ENCODE measurements at places on chromosomes 13 and 19.

- DNase-seq = no peak
These were observed 820.8 kb upstream of the MIR17HG start for GRCh38 chr13:90526711-90527110.

DNA sequence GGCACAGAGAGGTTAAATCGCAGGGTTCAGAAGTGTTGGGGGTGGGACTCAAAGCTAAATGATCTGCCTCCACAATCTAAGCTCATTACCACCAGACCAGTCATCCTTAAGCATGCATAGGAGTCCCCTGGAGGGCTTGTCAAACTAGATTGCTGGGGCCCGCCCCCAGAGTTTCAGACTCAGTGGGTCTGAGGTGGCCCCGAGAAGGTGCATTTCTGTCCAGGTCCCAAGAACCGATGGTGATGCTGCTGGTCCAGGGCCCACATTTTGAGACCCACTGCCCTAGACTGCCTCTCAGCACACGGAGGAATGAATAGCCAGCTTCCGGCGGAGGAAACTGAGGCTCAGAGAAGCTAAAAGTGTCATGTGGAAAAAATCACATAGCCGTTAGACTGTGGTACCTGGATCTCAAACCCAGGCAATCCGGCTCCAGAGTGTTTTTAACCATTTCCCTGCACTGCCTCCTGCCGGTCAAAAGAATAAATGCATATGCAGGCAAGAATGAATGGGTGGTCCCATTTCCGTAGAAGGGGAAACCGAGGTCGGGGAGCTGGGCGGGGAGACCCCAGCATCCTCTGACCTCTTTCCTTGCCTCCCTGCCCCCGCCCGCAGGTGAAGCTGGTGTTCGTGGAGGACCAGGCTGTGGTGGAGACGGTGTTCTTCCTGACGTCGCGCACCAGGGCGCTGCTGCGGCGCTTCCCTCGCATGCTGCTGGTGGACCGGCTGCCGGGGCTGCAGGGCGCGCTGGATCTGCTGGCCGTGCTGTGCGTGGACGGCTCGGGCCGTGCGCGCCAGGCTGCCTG lies 23.8 kb downstream of the ZSWIM9 start:
- DNase-seq = peak; percentile 25

GRCh38 chr19:7720351-7720750 lies 11.6 kb downstream of the CLEC4G start:
- no peak for DNase-seq

GRCh38 chr13:32791545-32792172 lies 205.4 kb downstream of the PDS5B start:
- DNase-seq = no peak

DNA sequence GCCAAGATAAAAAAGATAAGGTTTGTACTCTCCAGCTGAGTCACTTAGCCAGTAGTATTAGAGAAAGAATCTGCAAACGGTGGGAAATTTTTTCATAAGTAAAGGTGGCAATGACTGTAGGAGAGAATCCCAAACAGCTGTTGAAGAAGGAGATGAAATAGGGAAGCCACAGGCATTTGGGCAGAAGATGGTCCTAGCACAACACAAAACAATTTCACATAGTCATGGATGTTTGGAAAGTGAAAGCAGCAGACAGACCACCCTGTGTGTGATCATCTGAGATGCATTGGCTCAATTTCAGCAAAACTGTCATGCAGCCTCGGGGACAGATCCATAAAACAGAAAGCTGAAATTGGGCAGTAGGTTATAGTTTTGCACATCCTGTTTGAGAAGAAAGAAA lies 2832.4 kb downstream of the PCDH9 start:
- no peak for DNase-seq

- DNase-seq = no peak
These were observed 544.6 kb downstream of the SLITRK6 start for GRCh38 chr13:85254641-85255040.

GRCh38 chr13:56015919-56016318 lies 1124.8 kb upstream of the PRR20A start:
- DNase-seq = no peak

DNA sequence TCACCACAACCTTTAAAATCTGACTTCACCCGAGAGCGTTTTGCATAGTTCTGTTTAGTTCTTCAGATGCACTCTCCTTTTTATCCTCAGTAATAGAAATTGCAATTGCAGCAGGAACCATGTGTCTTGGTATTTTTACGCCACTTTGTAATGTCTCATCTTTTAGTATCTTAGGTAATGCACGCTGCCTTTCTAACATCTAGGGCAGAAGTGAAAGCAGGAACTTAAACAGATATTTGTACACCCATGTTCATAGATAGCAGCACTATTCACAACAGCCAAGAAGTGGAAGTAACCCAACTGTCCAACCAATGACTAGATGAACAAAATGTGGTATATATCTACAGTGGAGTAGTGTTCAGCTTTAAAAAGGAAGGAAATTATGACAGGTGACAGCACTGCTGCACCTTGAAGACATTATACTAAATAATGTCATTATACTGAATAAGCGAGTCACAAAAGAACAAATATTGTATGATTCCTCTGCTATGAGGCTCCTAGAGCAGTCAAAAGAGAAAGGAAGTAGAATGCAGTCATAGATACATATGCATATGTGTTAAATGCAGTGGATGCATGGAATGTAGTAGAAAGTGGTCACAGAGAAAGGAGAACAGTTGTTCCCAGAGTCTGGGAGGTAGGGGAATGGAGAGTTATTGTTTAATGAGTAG lies 105.9 kb upstream of the GJB6 start:
- peak; percentile 86 for DNase-seq

DNA sequence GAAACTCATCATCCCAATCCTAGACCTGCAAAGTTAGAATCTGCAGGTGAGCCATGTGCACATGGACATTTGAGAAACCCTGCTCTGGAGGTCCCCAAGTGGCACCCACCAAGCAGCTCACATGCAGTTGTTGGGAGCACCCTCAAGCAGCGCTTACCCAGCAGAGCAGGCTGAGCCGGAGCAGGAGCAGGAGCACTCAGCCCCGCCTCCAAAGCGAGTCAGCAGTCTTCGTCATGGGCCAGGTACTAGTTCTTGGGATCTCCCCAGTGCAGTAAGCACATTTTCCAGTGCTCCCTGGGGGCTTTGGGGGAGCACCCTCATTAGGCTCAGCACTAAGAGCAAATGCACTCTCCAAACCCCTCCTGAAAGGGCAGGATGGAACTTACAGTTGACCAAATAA lies 572.7 kb downstream of the IRS2 start:
- DNase-seq = no peak

- DNase-seq = peak; percentile 82
These were observed 165.2 kb downstream of the STK24 start for GRCh38 chr13:98411617-98412265.

DNA sequence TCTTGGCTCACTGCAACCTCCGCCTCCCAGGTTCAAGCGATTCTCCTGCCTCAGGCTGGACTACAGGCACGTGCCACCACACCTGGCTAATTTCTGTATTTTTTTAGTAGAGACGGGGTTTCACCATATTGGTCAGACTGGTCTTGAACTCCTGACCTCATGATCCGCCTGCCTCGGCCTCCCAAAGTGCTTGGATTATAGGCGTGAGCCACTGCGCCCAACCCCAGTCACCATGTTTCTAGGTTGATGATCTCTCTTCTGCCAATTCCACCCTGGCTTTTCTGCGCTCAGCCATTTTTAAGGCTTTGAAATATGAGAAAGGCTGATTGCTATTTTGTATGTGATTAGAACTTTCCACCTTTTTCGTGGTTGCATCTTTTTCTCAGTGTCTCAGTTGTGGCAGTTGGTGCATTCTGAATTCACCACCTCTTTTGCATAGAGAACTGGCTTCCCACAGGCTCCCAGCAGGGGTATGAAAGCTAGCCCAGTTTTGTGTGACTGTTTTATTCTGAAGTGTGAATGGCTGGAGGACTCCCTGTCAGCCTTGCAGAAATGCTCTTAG lies 15.5 kb downstream of the CEACAM1 start:
- no peak for DNase-seq

GRCh38 chr13:25803641-25804040 lies 248.2 kb downstream of the SHISA2 start:
- DNase-seq = no peak

- DNase-seq = no peak
These were observed 191.5 kb upstream of the KL start for GRCh38 chr13:32824675-32825074.

DNA sequence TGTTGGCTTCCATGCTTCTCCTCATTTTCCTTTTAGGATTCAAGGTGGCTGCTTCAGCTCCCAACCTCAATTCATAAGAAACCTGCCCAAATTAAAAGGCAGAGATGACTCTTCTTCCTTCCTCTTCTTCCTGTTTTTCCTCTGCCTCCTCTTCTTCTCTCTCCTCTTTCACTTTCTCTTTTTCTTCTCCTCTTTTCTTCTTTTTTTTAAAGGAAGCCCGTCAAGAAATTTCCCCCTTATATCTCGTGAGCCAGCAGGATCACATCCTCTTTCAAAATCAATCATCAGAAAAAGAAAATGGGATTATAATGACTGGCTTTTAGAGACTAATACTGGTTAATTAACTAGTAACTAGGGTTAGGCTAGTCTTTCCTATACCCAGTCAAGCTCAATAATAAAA lies 220.3 kb downstream of the NBEA start:
- DNase-seq = peak; percentile 68

DNA sequence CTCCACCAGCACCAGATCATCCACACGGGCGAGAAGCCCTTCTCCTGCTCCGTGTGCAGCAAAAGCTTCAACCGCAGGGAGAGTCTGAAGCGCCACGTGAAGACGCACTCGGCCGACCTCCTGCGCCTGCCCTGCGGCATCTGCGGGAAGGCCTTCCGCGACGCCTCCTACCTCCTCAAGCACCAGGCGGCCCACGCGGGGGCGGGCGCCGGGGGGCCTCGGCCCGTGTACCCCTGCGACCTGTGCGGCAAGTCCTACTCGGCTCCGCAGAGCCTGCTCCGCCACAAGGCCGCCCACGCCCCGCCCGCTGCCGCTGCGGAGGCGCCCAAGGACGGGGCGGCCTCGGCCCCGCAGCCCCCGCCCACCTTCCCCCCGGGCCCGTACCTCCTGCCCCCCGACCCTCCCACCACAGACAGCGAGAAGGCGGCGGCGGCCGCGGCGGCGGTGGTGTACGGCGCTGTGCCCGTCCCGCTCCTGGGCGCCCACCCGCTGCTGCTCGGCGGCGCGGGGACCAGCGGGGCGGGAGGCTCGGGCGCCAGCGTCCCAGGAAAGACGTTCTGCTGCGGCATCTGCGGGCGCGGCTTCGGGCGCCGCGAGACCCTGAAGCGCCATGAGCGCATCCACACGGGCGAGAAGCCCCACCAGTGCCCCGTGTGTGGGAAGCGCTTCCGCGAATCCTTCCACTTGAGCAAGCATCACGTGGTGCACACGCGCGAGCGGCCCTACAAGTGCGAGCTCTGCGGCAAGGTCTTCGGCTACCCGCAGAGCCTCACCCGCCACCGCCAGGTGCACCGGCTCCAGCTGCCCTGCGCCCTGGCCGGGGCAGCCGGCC lies 9.4 kb downstream of the ZNF784 start:
- DNase-seq = no peak

GRCh38 chr13:109205315-109205714 lies 575.9 kb downstream of the MYO16 start:
- no peak for DNase-seq

DNA sequence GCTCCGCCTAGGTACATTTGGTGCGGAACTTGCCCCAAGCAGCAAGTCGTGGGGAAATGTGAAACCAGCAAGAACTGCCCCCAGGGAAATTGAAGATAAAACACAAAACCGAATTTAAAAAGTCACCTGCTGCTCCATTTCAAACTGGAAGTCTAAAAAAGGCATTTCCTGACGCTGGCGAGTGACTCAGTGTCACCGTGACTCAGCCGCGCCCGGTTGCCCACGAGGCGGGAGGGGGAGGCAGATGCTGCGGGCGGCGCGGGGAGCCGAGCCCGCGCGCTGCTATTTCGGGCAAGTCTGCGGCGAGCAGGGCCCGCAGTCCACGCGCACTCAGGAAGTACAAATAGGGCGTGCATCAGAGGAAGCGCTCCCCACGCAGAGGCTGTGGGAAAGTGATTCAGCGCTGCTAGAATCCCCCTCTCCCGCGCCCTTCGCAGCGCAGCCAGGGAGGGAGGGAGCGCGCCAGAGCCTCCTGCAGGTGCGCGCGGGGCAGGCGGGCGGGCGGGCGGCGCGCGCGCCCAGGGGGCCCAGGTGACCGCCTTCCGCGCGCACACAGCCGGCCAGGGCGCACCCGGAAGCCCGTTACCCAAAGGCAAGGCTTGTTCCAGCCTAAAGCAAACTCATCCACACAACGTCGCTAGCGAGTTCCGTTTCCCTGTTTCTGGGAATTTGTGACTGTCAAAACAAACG lies 168.8 kb downstream of the COL4A1 start:
- DNase-seq = peak; percentile 95

DNA sequence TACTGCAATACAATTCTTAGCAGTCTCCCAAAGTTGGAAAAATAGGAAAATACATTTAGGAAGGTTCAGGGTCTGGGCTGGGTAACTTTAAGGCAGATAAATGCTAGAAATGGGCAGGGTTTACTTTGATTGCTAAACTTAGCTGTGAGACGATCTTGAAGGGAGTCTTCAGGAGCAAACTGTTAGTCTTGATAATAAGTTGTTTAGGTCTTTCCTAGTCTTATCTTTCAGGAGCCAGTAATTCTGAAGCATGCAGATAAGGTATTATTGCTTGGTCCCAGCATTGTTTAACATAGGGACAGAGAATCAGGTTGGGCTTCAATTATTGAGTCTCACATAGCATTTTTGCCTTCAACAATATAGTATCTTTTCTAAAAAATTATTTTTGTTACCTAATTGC lies 262.4 kb upstream of the MIR17HG start:
- DNase-seq = no peak

- DNase-seq = no peak
These were observed 426.2 kb downstream of the PCDH9 start for GRCh38 chr13:66803808-66804456.

GRCh38 chr19:39918183-39918651 lies 16.2 kb downstream of the FCGBP start:
- DNase-seq = no peak

DNA sequence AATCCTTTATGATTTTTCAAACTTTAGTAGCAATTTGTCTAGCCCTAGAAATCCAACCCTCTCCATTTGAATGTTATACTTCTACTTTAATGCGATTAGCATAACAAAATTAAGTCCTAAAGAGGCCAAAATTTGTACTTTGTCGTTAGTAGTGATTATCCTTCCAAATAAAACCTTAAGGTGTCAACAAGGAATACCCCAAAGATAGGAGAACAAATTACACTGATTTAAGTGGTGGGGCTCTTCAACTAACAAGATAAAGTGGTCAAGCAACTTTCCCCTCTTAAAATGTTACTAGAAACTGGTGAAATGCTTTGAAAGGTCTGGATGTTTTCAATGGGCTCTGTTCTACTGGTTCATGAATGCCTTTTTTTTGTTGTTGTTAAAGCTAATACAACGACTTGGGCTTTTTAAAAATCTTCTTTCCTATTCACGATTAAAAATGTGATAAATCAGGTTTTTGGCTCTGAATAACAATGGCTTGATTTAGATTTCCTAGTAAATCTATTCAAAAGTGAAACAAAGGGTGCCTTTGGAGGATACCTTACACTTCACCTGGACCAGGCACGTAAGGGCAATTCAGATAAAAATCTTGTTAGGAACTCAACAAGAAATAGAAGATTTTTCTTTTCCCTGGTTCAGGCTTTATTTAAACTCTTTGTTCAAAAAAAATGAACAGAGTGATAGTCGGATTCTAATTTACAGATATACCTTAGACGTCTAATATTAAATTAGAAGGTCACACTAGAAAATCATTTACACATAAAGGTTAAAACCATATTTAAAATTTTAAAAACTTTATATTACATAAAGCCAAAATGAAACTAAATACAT lies 3.1 kb downstream of the SOX21 start:
- DNase-seq = no peak
